ENCODE measurements at places on chromosomes 5 and 9. TPM values are rescaled to one million over a fixed set of nuclear protein-coding genes. Genes with fewer than 3 reads are reported as not detected.

SLC36A1 gene
- total RNA-seq: 6.2 TPM

PLPP7 gene
- total RNA-seq: 0.72 TPM

SLC34A3 gene
- not detected for total RNA-seq

PCDH1 gene
- total RNA-seq: 0.36 TPM

TSSK1B gene
- total RNA-seq: not detected

C5orf63 gene
- total RNA-seq: 10.2 TPM

GPBP1 gene
- 52.7 TPM for total RNA-seq

C5orf46 gene
- total RNA-seq: not detected

PCDHB8 gene
- not detected for total RNA-seq

CEP72 gene
- 13.7 TPM for total RNA-seq

NPR3 gene
- total RNA-seq: not detected

GABRB2 gene
- total RNA-seq: 0.56 TPM

PCDHGB1 gene
- total RNA-seq: 0.16 TPM

C5orf52 gene
- total RNA-seq: not detected

PTBP3 gene
- 108 TPM for total RNA-seq

NR5A1 gene
- total RNA-seq: 0.18 TPM

MARCOL gene
- not detected for total RNA-seq

BHMT gene
- total RNA-seq: 0.44 TPM

LCN12 gene
- 0.64 TPM for total RNA-seq

DBH gene
- total RNA-seq: not detected

RANBP17 gene
- 0.10 TPM for total RNA-seq
